NCI-H1930 (cell line): ENCODE measurements at places on chromosomes 3 and 15.
A peak's percentile ranks its signal among the peaks of the same experiment; 100 is the strongest.

DNA sequence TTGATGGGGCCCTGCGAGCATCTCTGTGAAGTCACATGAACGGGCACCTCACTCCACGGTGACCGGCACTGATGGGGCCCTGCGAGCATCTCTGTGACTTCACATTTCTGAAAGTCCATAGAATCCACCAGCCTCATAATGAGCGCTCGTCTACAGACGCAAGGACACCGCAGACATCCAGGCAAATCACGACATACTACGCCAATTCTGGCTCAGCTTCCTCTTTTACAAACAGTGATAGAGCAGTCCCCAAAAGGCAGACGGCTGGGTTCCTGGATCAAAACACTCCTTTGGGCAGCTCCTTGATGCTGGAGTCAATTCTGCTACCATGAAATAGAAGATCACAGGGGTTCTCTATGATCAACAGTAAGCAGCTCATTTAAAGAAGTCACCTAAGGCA, 125.4 kb downstream of the XXYLT1 start:
- DNase-seq, result no peak

DNA sequence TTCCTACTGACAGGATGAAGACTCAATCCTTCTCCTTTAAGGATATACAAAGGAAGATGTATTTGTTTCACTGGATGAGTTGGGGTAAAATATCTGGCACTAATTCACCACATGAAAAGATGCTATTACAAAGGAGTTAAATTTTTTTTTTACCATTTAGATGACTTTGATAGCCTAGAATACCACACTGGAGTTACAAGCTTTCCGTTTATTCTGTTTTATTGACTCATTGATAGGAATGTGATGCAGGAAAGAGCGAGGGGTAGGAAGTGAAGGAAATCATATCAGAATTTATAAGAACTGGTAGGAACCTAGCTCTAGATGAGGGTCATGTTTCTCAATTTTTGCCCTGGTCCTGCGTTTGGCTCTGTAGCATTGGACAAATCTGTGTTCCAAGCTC, 427.2 kb downstream of the GRM7 start:
- DNase-seq, result no peak

DNA sequence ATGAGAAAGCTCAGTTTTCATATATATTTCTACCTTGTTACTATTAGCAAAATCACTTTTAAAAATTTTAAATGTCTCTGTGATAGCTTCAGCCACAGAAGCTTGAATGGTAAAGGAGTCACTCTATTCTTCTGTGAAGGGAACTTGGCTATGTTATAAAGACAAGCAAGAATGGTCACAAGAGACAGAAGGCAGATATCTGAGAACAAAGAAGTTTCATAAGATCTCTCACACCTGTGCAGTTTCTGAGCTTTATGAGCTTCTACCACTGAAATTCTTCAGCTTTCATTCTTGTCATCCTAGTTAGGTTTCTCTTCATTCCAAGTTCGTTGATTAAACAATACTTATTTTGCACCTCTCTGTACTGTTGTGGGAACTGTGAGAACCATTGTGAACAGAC, 853.4 kb downstream of the IGSF11 start:
- DNase-seq, result no peak

- no peak for DNase-seq
Observed at GRCh38 chr15:89858661-89859458, 34.9 kb downstream of the AP3S2 start.

- no peak for DNase-seq
Observed at GRCh38 chr3:72193771-72194430, 409.0 kb upstream of the PROK2 start.

- DNase-seq, result no peak
Observed at GRCh38 chr3:144165482-144165881, 193.9 kb downstream of the DIPK2A start.

- DNase-seq, result no peak
Observed at GRCh38 chr3:65568497-65568896, 470.2 kb downstream of the MAGI1 start.

- DNase-seq, result no peak
Observed at GRCh38 chr15:52336529-52336928, 40.9 kb upstream of the MYO5C start.

GRCh38 chr3:30350901-30351300, 255.5 kb upstream of the TGFBR2 start:
- DNase-seq, result no peak

GRCh38 chr3:175857666-175858270, 998.6 kb downstream of the NAALADL2 start:
- no peak for DNase-seq

DNA sequence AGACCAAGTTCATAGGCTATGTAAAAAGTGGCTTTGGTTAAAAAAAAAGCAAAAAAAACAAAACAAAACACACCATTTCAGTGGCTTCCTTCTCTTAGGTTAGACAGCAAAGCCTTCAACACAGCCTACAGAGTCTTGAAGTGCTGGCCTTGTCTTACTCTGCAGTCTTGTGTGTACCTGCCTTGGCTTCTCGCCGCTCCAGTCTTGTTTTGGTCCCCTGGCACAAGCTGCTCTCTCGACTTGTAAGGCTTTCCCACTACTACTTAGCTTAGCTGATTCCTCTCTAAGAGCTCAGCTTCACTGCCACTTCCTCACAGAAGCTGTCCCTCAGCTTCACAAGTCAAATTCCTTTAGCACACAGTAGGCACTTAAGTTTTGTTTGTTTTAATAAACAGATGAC, 63.0 kb downstream of the ST3GAL6 start:
- no peak for DNase-seq

DNA sequence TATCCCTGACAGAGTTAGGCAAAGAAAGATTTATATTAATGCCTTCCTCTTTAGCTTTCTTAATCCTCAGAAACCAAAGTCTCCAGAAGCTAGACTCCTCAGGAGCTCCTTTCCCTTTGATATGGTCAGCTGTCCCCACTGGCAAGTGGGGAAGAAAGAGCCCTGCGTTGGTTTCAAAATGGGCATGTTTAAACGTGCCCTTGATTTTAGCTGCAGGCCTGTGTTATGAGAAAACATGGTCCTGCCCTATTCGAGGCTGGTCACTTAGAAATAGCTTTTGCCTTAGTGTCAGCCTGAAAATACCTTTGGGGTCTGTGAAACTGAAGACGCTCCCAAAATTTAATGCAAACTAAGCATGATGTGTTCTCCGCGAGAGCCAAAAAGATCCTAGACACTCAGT, 135.5 kb upstream of the RARB start:
- DNase-seq, result no peak

- DNase-seq, result no peak
Observed at GRCh38 chr3:170637306-170637705, 51.4 kb upstream of the SLC7A14 start.

GRCh38 chr3:127141921-127142730, 50.8 kb upstream of the PRR23E start:
- no peak for DNase-seq

- DNase-seq, result no peak
Observed at GRCh38 chr3:46613313-46614005, 1.1 kb downstream of the FAM240A start.

DNA sequence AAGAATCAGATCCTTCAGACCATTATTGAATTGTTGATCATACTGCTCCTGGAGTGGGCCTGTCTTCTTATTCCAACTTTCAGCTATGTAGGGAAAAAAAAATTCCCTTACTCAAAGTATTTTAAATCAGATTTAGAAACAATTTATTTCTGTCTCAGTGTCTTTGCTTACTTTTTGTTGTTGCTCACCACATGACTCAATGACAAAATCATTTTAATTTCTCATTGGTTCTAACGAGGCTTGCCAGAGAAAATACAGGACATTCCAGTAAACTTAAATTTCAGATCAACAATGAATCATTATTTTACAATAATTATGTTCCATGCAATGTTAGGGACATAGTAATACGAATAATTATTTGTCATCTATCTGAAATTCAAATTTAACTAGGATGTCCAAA, 748.5 kb upstream of the CBLB start:
- no peak for DNase-seq

- no peak for DNase-seq
Observed at GRCh38 chr3:114450008-114450596, 156.3 kb downstream of the TIGIT start.

DNA sequence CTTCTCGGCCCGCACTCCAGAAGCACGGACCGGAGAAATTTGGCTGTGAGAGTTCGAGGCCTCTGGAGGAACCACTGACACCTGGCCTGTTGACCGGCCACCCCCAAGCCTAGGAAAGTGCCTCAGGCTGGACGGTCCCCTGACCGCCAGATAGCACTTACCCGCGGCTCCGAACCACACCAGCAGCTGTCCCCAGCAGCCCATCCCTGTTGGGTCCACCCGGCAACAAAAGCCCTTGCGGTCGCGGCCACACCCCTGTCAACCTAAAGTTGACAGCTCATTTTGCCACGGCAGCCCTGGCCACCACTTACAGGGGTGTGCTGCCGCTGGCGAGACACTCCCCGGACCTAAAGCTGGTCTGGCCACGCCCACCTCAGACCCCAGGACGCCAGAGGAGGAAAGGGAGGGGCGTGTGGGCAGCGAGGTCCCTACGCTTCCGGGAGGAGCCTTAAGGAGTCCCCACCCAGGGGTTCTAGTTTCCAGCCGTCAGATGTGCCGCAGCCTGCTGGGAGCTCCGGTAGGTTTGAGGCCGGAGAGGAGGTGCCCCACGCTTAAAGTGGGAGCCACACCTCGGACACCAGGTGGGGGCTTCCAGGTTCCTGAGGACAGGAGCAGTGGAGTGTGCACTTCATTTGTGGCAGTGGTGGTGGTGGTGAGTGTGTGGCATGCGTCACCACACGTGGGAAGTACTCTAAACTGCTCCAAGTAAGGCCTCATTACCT, at the start of gene LTK:
Gene LTK, minus strand, starts transcription at position 322 of the 722 bp plus-strand sequence. Its CDS starts 118 bp downstream, at position 204.
- no peak for DNase-seq

DNA sequence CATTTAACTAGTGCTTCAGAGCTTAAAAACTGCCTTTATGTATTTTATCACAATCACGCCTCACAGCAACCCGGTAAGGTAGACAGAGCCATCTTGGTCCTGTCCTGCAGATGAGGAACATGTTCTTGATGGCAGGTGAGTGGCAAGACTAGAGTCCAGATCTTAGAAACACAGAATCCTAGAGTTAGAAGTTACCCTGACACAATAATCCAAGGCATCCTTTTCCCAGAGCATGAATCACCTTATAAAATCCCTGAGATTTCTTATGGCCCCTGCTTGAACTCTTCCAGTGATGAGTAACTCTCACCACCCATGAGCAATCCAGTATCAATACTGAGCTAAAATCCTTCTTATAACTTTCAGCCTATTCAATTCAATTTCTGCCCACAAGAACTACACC, 16.9 kb downstream of the POPDC2 start:
- no peak for DNase-seq

DNA sequence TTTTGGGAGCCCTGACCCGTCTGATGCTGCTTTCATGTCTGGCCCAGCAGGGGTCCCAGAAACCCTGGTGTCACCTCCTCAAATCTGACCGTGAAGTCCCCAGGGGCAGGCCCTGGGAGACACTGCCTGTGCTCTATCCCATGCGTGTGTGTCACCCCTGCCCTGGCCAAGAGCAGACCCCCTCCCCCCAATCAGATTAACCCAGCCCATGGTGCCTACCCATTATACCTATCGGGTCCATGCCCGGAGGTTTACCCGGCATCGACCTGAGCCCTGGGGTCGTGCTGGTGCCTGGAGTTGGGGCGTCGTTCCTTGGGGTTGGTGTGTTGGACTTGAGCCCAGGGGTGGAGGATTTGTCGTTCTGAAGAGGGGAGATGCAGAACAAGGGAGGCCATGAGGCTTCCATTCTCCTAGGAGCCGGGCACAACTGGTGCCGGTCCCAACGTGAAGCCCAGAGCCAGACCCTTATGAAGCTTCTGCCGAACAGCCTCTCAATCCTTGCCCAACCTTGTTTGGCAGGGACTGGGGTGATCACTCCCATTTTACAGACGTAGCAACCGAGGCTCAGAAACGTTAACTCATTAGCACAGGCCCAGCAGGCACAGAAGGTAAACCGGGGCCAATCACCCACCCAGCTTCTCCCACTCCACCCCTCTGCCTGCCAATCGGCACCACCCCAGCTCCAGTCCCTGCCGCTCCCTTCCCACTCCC, 39.6 kb downstream of the TLE3 start:
- no peak for DNase-seq

GRCh38 chr3:13142552-13143380, 69.5 kb upstream of the IQSEC1 start:
- no peak for DNase-seq

DNA sequence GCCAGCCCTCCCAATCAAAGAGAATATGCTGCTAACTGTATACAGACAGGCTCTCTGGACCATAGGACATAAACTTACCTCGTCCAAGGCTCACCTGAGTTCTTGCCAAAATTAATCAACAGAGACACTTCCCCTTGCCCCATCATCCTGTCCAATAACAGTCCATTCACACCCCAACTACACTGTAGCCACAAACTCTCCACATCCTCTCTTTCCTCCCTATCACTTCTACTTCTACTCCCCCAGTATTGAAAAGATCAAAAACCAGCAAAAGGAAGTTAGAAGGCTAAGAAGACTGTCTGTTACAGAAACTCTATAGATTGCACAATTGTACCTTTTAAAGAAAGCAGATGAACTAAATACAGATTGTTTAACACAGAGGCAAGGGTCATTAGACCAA, 133.5 kb upstream of the STT3B start:
- DNase-seq, result no peak

GRCh38 chr3:168416446-168416845, 320.7 kb upstream of the GOLIM4 start:
- no peak for DNase-seq

- DNase-seq, result no peak
Observed at GRCh38 chr3:59372346-59372745, 322.5 kb upstream of the CFAP20DC start.

GRCh38 chr3:173584093-173584837, 186.7 kb downstream of the NLGN1 start:
- DNase-seq, result no peak

GRCh38 chr3:134330883-134331810, 43.1 kb downstream of the AMOTL2 start:
- no peak for DNase-seq

DNA sequence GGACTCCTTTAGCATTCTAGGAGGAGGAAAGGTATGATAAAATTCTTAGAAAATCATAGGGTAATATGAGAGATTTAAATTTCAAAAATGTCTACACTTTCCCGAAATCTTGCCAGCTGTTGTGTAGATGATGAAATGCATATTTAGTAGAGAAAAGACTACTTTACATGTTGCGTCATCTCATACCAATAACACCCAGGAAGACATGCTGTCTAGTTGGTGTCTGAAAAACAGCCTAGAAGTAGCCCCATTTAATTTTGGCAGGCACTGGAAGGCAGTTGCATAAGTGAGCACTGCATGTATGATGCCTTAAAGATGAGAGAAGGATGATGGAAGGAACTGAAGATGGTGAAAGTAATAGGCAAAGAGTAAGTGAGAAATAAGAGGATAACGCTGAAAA, 310.5 kb upstream of the TPM1 start:
- DNase-seq, result no peak

GRCh38 chr15:101014921-101015841, 96.0 kb downstream of the LRRK1 start:
- peak; percentile 15 for DNase-seq

- DNase-seq, result no peak
Observed at GRCh38 chr15:52164631-52165265, 26.4 kb downstream of the GNB5 start.

DNA sequence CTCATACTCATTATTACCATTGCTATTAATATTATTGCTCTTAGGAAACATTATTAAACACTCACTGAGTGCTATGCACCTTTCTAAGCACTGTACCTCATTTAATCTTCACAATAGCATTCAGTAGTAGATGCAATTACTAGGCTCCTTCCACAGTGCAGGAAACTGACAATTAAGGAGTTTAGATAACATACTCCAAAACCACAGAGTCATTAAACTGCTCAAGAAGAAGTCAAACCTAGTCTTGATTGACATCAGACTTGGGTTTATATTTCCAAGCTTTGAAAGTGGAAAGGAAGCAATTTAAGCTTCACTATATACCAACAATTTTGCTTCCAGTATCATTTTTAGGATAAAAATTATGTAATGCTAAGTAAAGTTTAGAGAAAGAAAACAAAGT, 490.1 kb upstream of the ARRDC4 start:
- DNase-seq, result no peak
